Left renal cortex interstitium (tissue), 4 donors: ENCODE measurements at places on chromosomes 3 and 15. TPM values are rescaled to one million over a fixed set of nuclear protein-coding genes. Genes with fewer than 3 reads are reported as not detected.

TMEM40 gene
- polyA plus RNA-seq, result 2.4 TPM

IL5RA gene
- polyA plus RNA-seq, result 0.57 TPM

GPR149 gene
- polyA plus RNA-seq, result not detected

LDHAL6B gene
- polyA plus RNA-seq, result 0.33 TPM

GOLGA8F gene
- not detected for polyA plus RNA-seq

RASGRF1 gene
- 0.38 TPM for polyA plus RNA-seq

PGBD4 gene
- polyA plus RNA-seq, result 2.1 TPM

HTR3E gene
- polyA plus RNA-seq, result not detected

DNA sequence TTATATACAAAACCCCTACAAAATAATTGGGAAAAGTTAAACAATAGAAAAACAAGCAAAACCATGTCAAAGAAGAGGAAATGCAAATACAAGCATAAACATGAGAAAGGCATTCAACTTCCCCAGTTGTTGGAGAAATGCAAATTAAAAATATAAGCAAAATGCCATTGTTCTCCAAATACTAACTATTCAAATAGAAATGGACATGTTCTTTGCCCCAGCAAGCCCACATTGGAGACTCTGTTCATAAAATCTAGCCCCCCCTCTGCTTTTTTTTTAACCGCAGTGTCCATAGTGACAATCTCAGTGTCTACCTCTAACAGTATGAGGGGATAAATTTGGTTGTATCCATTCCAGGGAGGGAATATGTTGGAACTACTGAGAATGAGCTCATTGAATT lies 59.7 kb upstream of the LCTL start:
- DNase-seq, result no peak

DNA sequence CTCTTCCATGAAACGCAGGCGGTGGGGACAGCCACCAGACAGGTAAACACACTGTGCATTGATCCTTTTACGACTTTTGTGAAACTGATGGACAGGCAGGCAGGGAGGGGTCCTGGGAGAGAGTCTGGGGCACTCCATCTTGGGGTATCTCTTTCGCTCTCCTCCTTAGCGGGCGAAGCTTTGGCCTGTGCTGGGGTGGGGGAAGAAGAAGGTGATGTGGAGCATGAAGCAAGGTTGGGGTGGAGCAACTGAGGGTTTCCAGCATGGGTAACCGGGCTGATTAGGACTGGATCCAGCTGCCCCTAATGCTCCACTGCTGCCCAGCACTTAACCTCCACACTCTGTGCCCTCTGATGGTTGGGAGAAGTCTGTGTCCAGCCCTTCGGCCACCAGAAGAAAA lies 25.6 kb downstream of the MUC20 start:
- DNase-seq, result no peak

DNA sequence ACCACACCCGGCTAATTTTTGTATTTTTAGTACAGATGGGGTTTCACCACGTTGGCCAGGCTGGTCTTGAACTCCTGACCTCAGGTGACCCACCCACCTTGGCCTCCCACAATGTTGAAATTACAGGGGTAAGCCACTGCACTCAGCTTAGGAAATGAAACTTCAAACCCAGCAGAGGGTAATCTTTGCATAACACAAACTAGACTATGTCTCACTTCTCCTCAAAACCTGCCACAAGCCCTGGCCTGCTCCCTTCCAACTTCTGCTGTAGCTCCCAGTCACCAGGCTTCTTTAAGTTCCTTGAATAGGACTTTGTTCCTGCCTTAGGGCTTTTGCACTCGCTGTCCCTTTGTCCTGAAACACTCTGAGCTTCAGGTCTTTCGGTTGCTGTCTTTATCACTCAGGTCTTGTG lies 39.2 kb upstream of the SEMA4B start:
- no peak for DNase-seq

GRCh38 chr15:57440799-57441198 lies 64.5 kb downstream of the CGNL1 start:
- no peak for DNase-seq

DNA sequence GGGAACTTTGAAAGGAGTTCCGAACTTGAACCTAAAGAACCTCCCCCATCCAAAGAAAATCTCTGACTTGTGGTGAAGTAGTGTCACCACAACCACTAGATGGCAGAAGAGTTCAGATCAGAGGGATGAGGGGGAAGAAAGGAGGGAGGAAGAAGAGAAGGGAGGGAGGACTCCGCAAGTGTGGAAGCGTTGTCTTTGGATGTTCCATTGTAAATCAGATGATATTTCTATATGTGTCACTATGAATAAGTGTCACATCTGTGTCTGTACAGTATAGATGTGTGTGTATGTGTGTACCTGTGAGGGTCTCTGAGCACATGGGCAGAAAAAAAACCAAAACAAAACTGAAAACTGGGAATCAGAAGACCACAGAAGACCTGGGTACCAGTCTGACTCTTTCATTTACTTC lies 16.9 kb downstream of the SLC24A1 start:
- peak; percentile 56 for DNase-seq

DNA sequence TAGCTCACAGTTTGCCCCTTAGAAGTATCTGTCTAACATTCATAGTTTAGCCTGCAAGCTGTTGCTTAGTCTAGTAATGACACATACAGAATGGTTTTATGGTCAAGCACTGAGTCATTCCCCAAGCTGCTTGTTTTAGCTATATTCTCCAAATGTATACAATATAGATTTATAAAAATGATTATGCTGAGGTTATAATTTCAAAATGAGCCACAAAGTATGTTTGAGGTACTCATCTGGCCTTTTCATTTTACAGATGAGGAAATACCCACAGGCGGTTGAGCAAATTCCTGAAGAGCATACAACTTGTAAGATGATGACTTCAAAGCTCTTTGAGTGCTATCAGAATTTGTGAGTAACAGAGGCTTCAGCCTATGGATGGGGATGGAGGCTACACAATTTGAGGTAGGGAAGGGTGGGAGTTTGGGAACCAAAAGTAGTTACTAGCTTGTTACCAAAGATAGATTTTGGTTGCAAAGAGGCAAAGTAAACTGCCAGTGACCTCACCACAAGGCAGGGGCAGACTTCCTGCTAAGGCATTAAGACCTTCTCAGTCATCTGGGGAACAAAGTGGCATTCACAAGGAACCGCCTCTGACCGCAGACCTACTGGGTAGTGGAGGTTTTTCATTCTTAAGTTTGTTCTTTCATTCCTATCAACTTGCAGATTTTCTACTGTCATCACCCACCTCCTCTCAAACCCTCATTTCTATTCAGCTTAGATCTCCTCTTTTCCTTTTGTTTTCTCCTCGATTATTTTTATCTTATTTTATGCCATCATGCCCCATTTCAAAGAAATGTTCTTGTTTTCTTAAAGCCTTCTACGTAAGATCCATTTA lies 257.2 kb upstream of the NECTIN3 start:
- no peak for DNase-seq

DNA sequence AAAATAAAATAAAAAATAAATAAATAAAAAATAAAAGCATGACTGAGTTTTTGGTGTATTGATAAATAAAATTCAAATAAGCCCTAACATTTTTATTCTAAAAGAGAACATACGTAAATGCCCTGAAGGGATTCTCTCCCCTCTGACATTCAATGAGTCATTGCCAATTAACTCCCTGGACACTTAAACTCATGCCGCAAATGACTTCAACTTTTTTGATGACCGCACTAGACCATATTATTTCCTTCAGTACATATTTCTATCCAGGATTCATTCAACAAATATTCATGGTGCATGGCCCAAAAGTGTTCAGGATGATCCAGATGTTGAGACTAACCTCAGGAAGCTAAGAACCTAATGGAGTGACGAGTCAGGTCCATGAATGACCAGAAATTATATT lies 195.9 kb upstream of the LRRN1 start:
- DNase-seq, result no peak

GRCh38 chr15:69491038-69491505 lies 38.5 kb downstream of the RPLP1 start:
- no peak for DNase-seq

- no peak for DNase-seq
These were observed 12.1 kb downstream of the ARPP19 start for GRCh38 chr15:52556524-52557273.

DNA sequence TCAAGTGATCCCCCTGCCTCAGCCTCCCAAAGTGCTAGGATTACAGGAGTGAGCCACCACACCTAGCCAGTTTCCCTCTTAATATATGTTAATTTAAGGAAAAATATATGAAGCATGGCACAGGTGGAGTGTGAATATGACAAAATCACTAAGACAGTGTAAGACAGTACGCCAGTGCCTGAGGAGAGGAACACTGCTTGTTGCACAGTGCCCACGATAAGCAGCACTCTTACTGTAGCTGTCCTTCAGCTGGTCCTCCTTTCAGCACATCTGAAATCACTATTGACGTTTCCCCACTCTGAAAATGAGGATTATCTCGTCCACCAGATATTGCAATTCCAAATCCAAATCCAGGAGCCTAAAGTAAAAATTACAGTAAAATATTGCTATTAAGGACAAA lies 49.3 kb downstream of the TJP1 start:
- DNase-seq, result no peak

DNA sequence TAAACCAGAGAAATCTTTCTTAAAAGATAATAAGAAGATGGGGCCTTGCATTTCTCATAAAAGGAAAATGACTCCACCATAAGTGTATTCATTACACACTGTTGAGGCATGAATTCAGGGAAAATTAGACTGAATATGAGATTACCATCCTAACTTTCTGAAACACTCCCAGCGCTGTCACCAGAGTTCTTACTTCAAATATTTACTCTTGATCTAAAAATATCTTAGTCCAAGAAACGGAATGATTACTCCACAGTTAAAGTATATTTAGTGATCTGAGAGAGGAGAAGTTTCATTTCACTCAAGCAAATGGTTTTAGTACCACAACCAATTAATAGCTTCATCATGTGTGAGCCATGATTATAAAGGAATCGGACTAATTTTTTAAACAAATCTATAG lies 300.3 kb downstream of the ZBTB20 start:
- no peak for DNase-seq

DNA sequence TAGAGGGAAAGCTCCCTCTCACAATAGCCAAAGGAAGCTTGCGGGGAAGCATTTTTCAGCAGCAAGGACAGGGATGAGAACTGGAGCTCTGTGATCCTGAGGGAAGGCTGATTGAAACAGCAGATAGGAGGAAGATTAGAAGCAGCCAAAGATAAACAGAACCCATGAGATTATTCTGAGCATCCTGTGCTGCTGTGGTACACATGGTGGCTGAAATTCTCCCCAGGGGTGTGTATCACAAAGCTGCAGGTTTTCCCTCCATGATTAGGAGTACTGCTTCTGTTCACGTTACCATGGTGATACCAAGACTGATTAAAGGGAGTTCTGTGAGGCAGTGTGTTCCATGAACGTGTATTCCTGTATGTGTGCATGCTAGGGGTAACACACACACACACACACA lies 30.3 kb upstream of the PSMD6 start:
- DNase-seq, result no peak

DNA sequence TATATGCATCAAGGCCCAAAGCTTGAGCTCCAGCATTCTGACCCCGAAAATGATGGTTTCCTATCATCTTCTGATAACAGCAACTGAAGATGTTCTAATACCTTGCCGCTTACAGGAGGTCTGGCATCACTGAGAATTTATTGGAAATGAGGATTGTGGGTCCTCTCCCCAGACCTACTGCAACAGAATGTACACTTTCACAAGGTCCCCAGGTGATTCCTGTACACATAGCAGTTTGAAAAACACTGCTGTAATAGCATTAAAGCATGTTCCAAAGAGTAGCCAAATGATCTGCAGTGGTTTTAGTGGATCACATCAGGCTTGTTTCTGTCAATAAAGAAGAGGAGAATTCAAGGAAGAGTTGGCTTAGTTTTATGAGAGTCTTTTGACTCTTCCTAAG lies 11.3 kb downstream of the TGFBR2 start:
- no peak for DNase-seq

- no peak for DNase-seq
These were observed 47.1 kb downstream of the ERC2 start for GRCh38 chr3:56421205-56421604.

- DNase-seq, result no peak
These were observed 41.0 kb downstream of the ROBO1 start for GRCh38 chr3:79726786-79727185.

DNA sequence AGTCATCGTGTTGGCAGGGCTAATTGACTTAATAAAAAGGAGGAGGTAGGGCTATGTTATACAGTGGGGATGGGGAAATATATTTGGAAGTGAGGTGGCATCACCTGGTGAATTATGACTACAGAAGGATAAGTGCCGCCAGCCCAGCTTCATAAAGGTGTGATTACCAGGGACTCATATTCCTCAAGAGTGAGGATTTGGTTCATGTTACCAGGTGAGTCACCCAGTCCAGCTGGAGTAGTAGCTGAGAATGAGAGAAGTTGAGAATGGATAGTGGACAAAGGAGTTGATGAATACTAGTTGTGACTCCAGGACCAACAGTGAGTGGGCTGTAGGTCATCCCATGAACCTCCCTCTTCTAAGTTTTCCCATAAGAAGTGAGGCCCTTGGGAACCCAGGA lies 143.0 kb upstream of the GALNT15 start:
- DNase-seq, result no peak

DNA sequence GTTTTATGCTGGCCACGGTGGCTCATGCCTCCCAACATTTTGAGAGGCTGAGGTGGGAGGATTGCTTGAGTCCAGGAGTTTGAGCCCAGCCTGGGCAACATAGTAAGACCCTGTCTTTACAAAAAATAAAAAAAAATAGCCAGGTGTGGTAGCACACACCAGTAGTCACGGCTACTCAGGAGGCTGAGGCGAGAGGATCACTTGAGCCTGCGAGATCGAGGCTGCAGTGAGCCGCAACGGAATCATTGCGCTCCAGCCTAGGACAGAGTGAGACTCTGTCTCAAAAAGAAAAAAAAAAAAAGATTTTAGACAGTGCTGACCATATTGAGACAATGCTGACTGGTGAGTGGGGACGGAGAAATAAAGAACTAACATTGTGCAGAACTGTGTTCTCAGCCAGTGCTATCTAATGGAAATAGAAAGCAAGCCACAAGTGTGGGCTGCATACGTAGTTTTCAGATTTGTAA lies 67.2 kb downstream of the ST6GAL1 start:
- no peak for DNase-seq

GRCh38 chr3:104768886-104769285 lies 597.8 kb upstream of the ALCAM start:
- DNase-seq, result no peak

DNA sequence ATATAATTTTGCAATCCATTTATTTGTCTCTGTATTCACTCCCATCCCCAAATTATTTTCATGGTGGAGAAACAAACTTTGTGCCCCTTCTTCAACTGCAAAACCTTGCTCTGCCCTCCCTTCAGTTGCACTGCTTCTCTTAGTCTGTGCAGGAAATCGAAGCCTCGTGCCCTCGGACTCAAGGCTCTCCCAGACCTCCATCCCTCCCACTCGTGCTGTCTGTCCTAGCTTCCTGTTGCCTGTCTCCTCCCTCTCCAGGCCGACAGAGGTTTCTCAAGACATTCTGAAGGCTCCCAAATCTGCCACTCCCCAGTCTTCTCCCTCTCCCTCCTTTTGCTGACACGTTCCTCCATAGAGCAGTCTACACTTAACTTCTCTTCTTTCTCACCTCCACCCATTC lies 177.6 kb downstream of the PDZRN3 start:
- DNase-seq, result no peak
